NCI-H1105 (cell line): ENCODE measurements at places on chromosomes 4 and X.

DNA sequence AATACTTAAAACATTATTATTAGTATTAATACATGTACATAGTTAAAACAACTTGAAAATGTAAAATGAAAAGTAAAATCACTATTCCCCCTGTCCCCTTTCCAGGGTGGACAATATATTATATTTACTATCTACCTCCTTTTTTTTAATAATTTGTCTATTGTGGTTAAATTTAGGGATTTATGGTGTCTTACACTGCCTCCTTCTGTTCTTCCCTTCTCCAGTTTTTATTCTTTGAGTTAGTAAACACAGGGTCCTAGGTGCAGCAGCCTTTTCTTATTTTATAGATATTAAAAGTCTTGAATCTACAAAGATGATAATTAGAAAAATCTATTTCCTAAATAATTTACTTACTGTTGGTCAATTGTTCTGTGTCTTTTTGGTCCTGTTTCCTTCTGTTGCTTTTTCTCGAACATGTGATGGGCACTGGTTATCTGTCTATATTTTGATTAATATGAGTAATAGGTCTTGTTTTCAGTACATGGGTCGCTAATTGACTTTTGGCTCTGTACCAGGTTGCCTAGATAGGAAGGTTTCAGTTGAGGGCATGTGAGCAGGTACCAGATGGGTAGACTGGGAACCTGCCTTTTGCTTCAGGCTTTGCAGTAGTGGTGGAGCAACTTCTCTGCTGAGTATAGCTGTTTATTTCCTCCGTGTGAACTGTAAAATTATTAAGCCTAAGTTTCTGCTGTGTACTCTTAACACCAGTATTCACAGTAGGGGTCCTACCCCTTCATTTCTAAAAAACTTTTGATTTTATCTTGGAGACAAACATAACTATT, 1.1 kb downstream of the NUDT9 start:
- peak; percentile 53 for DNase-seq

- no peak for DNase-seq
These were observed 62.8 kb downstream of the CCSER1 start for GRCh38 chr4:90189946-90190345.

DNA sequence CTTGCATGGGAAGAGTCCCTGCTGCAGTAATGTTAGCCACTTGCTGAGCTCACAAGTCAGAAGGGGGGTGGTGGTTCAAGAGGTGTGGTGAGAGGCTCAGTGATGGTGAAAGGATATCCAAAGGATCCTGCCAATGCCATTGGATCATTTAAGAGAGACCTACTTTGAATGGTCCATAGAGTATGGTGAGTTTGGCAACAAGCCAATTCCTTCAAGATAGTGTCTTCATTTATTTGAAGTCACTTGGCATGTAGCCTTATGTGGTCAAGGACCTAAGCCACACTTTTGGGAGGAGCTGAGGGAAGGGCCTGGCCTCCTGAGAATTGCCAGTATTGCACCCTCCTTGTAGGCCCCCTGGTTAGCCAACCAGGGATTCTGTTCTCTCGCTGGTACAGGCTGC, 87.9 kb downstream of the TSPAN7 start:
- DNase-seq: no peak

DNA sequence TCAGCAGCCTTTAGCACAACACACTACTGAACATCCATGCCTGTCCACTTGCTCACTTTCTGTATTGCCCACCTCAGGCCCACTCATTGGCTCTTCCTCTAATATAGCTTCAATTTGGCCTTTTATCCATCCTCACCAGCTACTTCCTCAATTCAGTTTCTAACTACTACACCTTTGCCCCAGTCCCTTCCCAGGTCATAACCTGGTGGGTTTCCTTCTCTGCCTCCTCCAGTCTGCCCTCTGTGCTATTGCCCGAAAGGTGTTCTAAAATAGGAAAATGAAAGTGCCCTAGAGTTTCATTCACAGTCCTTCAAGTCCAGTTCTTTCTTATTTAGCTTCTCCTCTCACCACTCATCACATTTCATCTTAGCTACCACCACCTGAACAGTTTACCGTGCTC, 23.1 kb downstream of the MOSPD2 start:
- no peak for DNase-seq

DNA sequence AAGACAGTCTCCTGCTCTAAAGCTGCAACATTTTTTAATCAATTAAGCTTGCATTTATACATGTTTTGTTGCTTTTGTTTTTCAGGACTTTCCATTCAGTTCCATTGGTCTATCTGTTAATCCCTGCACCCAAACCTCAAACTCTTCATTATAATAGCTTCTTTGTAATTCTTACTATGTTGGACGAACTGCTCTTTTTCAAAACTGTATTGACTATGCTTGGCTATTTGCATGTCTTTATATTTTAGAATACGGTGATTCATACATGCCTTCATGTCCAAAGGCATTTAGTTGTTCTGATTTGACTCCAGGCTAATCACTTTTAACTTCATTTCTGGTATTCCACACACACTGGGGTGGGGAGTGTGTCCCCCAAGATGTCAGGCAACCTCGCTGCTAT, 14.1 kb downstream of the MAGEC1 start:
- DNase-seq: no peak
